ENCODE measurements at places on chromosomes 5 and 9.

DNA sequence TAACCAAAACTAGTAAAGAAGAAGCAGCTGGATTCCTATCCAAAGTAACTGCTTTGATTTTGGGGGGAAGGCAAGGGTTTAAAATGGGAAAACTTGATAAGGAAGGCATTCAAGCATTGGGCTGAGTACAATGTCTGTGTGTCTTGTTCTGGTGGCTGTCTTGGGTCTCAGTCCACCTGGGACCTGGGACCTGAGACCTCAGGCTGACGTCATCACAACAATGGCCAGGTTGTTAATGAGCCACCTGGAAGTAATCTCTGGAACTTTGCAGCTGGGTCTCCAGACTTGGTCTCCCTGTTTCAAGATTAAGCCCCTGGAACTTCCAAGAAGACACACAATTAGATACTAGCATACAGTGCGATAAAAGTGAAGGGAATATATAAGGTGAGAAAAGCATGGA is 157.5 kb downstream of the PIK3R1 start:
- no peak for DNase-seq

DNA sequence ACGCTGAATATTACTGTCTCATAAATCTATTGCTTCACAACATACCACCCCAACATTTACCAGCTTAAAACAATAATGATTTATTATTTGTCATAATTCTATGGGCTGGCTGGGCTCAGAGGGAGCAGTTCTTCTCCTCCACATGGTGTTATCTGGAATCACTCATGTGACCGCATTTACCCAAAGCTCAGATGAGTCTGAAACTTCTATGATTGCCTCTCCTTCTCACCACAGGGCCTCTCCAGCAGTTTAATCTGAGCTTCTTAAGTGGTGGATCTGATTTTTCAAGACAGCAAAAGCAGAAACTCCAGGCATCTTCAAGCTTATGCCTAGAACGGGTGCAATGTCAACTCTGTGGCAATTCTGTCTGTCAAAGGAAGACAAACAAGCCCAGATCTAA is 210.3 kb upstream of the ADRA1B start:
- DNase-seq, result no peak

GRCh38 chr5:67115246-67115645 is 81.4 kb downstream of the CD180 start:
- DNase-seq, result no peak

DNA sequence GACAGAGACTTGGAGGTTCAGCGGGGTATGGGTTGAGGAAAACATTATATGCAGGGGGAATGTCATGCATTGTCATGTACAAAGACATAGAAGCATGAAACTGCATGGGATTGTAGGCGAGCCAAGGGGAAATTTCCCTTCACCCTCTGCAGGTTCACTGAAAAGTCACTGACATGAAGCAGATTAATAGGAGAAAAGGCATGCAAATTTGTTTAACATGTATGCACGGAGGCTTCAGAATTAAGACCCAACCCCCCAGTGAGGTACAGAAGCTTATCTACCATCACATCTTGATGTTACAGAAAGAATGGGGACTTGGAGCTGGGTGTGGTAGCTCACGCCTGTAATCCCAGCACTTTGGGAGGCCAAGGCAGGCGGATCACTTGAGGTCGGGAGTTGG is 18.5 kb downstream of the NIM1K start:
- no peak for DNase-seq

- peak; percentile 69 for DNase-seq
Observed at GRCh38 chr5:173742432-173742816, 126.0 kb upstream of the BOD1 start.

GRCh38 chr5:43010935-43011315 is 29.2 kb downstream of the ANXA2R start:
- DNase-seq, result no peak

GRCh38 chr5:145160679-145161078 is 674.5 kb downstream of the PRELID2 start:
- DNase-seq, result no peak

- no peak for DNase-seq
Observed at GRCh38 chr5:106171132-106171531, 1499.6 kb downstream of the EFNA5 start.

GRCh38 chr5:33890131-33891032 is 1.4 kb downstream of the ADAMTS12 start:
- DNase-seq, result no peak

- DNase-seq, result no peak
Observed at GRCh38 chr5:103408408-103408807, 149.8 kb downstream of the MACIR start.

GRCh38 chr9:69325409-69326212 is 596 bp downstream of the ENTREP1 start:
- peak; percentile 10 for DNase-seq

- DNase-seq, result no peak
Observed at GRCh38 chr5:38417658-38418017, 138.8 kb downstream of the LIFR start.

- no peak for DNase-seq
Observed at GRCh38 chr9:84969084-84969483, 299.6 kb downstream of the NTRK2 start.

DNA sequence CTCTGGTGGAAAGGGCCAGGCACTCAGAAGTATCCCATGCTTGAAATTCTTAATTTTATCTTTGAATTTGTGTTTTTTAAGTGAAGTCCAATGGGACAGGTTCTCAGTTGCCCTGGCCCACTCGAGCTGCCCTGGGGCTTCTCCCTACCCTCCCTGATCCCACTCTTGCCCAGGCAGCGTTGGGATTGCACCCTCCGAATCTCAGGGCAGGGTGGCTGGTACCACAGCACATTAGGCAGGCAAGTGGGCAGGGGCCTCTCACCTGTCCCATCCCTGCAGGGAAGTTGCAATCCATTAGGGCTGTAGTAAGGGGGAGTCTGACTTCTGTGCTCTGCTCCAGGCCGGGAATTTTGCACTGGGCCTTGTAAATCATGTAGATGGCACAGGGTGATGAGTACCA is 2.7 kb downstream of the RUFY1 start:
- DNase-seq, result no peak

- no peak for DNase-seq
Observed at GRCh38 chr5:66242050-66242715, 98.1 kb downstream of the SREK1 start.

- no peak for DNase-seq
Observed at GRCh38 chr9:17614903-17615302, 36.0 kb downstream of the SH3GL2 start.

DNA sequence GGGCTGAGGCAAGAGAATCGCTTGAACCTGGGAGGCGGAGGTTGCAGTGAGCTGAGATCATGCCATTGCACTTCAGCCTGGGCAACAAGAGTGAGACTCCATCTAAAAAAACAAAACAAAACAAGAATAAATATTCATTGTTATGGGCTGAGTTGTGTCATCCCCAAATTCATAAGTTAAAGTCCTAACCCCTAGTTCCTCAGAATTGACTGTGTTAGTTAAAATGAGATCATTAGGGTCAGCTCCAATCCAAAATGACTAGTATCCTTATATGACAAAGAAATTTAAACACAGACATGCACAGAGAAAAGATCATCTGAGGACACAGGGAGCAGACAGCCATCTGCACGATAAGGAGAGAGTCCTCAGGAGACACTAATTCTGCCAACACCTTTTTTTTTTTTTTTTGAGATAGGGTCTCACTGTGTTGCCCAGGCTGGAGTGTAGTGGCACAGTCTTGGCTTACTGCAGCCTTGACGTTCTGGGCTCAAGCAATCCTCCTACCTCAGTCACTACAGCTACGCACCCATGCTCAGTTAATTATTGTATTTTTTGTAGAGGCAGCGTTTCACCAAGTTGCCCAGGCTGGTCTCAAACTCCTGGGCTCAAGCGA is 32.1 kb upstream of the GCNT1 start:
- no peak for DNase-seq

- no peak for DNase-seq
Observed at GRCh38 chr9:78544230-78544629, 247.3 kb downstream of the PSAT1 start.

GRCh38 chr5:175118700-175119309 is 325.2 kb downstream of the DRD1 start:
- DNase-seq, result no peak

DNA sequence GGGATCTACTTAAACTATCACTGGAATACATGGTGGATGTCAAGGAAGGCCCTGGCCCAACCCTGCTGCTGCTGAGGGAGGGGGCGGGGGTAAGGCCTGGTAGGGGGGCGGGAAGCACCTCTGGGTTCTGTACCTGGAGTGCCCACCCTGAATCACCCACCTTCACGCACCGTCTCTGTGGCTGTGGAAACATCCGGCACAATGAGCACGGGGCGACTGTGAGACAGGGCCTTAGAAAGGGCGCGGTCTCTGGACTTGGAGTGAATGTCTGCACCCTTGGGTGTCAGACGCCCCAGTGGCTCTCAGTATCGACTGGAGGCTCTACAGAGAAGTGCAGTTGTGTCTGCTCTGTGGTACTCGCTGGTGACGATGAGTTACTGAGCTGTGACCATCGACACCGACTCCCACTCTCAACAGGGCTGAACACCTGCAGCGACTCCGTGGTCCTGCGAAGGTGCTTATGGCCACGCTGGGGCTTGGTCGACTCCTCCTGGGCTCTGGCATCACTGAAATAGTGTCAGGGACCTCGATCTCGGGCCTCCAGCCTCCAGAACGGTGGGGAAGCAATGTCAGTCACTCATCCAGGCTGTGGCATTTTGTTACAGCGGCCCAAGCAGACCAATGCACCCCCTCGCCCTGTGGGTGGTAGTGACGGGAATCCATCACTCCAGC is 25.5 kb upstream of the SLC6A19 start:
- no peak for DNase-seq

DNA sequence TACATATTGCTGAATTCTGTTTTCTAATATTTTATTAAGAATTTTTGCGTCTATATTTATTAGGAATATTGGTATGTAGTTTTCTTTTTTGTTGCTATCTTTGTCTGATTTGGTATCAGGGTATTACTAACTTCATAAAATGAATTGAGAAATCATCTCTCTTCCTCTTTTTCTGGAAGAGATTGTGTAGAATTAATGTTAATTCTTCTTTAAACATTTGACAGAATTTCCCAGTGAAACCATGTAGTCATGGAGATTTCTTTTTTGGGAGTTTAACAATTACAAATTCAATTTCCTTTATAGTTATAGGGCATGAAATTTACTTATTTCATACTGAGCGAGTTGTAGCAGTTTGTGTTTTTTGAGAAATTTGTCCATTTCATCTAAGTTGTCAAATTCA is 3.3 kb upstream of the FAM170A start:
- no peak for DNase-seq

DNA sequence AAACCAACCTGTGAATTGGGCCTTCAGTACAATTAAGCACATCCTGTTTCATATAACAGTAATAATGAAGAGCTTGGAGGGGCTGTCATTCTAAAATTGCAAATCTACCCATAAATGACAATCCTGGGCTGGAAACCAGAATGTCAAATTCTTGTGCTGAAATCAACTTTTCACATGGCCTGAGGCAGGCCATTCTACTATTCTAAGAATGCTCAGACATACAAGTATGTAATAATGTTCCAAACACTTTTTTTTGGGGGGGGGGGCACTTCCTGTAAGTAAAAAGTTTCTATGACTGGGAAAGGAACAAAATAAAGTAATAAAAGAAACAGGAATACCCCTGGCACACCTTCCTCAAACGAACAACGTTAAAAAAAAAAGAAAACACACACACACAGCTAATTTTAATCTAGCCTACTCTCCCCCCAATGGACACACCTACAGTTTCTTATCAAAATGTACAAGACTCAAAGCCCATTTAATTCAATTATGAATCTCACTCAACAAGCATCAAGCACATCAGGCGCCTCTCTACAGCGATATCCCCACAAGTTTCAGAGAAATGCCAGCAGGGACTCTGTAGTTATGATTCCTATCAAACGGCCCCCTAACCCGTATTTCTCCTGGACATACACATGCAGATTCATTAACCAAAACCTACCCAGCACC is 1.4 kb downstream of the ETF1 start:
- DNase-seq, result no peak

DNA sequence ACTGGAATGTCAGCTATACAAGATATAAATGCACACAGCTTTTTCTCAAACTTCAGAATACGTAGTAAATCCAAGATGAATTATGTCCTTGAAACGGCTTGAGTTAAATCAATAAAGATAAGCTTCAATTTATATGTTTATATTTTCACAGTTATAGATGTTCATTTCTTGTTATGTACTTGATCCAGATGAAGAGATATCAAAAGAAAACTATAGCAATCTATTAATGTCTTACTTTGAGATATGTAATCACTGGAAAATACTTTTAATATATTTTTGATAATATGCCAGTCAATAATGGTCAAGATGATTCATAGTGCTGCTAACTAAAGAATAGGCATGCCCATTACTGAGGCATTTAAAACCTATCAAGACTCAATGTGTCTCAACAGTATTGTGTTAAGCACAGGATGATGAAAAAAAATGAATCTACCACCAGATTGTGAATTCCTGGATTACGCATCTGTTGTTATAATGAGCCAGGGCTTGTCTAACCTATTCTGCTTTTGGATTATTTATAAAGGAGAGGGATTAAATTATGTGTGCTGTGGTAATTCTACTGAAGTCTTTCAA is 372.6 kb upstream of the PRR16 start:
- DNase-seq, result no peak

GRCh38 chr5:54251981-54252380 is 58.4 kb downstream of the ARL15 start:
- no peak for DNase-seq

- no peak for DNase-seq
Observed at GRCh38 chr5:36026706-36027465, 35.7 kb upstream of the UGT3A1 start.
